ENCODE measurements at places on chromosomes 7 and 10.

- DNase-seq, result peak; percentile 59
These were observed 36.0 kb downstream of the CCNY start for GRCh38 chr10:35372329-35372728.

DNA sequence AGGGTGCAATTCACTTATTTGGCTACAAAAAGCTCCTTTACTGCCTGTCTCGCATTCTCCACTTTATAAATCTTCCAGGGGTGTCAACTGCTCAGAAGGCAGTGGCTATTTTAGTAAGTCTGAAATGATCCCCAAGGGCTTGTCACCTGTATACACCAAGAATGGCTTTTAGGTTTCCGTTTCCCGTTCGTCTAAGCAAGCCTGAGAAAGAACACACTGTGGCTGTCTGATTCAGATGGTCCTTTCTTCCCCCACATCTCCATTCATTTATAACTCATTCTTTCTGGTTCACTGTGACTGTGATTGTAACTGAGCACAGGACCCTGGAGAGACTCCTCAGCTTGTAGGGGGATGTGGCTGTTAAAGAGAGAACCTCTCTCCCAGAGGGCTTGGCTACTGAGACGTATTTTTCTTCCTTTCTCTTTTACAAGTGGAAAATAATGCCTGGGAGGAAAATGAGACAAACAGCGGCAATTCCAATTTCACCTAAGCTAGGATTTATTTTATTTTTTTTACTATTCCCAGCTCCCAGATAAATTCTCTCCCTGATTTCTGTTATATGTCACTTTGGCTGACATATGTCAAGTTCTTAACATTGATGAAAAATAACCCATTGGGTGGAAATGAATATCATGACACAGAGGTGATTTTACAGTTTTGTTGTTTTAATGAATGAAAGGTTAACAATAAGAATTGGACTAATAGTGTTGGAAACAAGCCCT is 129.3 kb downstream of the FAM107B start:
- no peak for DNase-seq

DNA sequence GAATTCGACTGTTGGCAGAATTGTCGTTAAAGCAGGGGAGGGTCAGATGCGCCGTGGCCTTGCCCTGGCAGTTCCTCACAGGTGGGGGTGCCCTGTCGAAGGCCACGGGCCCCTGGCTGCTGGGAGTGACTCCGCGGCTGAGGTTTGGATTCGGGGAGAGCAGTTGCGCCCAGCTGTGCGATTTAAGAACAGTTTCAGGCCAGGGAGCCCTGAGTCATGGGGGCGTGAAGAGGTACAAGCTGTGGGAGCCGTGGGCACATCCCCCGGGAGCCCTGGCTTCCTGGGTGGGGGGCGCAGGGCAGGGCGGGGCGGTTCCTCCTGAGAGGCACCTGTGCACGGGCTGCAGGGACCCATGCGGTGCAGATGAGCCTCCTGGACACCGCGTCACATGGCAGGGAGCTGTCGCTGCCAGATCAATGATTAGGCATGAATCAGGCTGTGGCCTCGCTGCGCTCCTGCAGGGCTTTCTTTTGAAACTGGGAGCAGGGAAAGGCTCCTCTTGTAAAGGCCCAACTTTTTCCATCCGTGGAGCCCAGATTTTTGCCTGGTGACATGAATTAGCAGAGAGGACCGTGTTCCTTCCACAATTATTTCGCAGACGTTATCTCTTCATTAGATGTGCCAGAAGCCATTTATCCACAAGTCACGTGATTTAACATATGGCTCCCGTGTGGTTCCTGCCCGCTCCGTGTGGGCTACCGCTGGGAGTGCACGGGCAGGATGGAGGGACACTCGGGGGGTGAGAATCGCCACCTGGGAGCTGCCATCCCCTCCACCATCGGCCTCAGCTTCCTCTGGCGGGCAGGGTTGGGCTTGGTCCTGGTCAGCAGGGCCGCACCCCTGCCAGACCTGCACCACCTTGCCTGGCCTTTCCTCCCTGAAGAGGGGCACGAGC is 918 bp downstream of the PWWP2B start:
- no peak for DNase-seq

DNA sequence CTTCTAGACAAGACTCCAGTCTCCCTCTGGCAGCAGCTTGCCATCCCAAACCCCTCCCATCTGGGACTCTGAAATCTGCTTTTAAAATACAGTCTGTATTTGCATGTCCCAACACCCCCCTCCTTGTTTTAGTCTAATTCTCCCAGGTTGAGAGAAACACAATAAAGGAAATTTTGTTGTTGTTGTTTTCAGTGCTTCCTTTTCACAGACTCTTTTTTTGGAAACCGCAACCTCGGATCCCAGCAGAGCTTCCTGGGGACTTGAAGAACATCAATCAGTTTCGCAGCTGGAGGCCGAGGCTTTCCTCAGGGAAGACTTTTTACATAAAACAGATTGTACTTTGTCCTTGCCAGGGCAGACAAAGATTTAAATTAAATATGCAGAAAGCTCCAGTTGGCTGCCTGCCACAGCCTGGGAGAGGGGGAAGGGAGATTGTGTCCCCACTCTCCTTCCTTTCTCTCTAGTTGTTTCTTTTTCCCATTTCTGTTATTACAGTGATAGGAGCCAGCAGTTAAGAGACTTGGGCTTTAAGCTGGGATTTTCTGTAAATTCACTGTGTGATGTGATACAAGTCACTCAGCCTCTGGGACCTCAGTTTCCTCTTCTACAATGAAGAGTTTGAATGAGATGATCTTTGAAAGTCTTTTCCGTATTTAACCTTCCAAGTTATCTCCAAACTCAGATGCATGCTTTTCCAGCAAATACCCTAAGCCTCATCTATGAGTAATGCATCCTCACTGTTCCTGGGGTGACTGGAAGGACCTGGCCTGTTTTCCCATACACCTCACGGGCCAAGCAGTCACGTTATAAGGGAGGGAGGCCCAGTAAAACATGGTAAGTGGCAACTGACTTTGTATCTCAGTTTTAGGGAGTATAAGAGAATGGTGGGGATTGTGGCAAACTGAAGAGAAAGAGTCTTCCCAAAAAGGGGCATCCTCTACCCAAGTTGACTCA is 192.3 kb downstream of the REEP3 start:
- no peak for DNase-seq

DNA sequence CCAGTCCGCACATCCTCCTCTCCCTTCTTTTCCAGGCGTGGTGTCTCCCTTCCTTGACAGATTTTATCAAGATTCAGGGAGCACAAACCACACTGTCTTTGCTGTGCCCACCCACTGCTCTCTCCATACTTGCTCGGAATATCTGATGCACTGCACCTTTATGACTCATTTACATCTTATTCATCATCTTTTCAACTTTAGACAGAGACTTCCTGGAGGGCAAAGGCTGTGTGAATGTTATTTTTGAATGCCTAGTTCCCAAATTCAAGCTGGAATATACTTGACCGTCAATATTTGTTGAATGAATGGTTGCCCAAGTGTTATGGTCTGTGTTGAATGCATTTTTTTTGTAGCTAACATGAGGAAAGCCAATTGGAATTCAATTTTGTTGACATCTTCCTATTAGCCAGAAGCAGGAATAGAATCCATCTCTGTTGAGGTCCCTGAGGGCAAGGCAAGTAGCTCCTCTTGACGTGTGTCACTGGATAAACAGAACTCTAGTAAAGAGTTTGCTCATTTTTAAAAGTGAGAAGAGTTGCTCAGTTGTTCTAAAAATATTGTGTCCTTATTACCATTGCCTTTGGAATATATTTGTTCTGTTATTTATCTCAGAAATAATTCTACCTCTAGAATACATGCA is 95.0 kb downstream of the KLF6 start:
- no peak for DNase-seq

- peak; percentile 5 for DNase-seq
These were observed 16.9 kb upstream of the GGCT start for GRCh38 chr7:30521532-30521931.

- no peak for DNase-seq
These were observed 174.3 kb downstream of the IMMP2L start for GRCh38 chr7:111388016-111388415.
